Foreskin fibroblast (primary cell): ENCODE measurements at places on chromosomes 5 and 9.

DNA sequence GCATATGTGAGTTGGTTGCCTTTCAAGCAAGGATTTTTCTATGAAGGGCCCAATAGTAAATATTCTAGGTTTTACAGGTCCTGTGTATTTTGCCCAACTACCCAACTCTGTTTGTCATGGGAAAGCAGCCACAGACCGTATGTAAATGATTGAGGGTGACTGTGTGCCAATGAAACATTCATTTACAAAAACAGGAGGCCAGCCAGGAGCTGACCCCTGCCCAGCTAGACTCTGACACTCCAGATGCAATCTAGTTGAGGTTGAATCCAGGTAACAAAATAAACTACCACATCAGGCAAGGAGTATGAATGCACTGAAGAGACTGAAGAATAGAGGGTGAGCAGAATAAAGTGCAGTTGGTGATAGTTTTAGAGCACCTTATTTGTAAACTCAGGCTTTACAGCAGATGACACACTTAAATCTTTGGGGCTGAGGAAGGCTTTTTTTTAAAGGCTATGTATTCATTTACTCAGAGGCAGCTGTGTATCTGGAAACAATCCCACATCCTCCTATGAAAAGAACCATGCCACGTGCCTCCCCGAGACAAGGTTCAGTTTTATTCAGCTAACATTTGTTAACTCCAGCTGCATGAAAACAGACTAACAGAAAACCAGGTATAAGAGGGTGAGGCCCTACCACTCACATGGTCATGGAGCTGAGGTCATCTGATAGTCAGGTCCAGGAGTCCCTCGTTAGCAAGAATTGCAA is 60.7 kb downstream of the SLC1A1 start:
- peak; percentile 6 for DNase-seq

DNA sequence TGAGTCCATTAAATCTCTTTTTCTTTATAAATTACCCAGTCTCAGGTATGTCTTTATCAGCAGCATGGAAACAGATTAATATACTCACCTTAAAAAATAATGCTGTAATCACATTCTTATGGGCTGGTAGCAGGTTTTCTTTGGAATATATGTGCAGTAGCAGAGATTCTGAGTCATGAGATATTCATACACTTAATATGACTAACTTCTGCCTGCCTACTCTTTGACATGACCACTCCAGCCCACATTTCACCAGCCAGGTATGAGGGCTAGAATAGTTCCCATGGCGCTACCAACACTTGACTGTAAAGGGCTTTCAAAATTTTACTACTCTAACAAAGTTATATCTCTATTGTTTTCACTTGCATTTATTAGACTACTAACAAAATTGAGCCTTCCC is 74.1 kb upstream of the GHR start:
- peak; percentile 3 for DNase-seq

- no peak for DNase-seq
These were observed 27.1 kb downstream of the GRAMD2B start for GRCh38 chr5:126450346-126450745.

GRCh38 chr9:16450578-16450977 is 419.9 kb downstream of the BNC2 start:
- no peak for DNase-seq

GRCh38 chr9:23768861-23769260 is 57.2 kb downstream of the ELAVL2 start:
- no peak for DNase-seq

DNA sequence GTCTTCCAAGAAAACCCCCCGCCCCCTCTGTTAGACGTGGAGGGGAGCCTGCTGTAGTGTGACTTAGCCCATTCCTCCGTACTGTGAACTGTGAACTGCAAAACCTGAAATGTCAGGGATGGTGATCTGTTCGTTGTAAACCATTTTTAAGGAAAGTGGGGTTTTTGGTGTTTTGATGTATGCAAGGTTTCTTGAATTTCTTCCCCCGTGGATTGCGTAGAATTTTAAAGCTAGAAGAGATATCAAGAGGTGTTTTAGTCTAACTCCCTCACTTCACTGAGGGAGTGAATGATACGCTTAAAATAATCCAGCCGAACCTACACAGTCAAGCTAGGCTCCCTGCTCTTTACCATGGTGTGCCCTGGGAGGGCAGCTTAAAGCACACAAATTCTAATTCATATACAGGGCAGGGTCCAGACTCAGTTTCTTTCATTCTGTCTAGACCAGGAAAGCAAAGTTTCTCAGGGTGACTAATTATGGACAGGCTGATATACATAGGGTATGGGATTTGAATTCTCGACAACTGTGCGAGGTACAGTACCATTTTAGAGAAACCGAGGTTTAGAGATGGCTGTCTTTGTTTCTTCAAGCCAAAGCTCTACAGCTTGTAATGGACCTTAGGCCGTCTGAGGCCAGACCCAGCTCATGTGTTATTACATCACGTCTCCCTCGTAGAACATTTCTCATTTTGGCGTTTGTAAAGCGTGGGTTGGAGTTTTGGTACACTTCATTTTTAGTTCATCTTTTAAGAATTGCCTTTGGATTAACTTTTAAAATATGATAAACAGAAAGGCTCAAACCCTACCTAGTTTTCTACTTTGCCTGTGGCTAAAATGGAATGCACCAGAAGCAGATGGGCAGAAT is 2.7 kb downstream of the PTGER4 start:
- DNase-seq = no peak

DNA sequence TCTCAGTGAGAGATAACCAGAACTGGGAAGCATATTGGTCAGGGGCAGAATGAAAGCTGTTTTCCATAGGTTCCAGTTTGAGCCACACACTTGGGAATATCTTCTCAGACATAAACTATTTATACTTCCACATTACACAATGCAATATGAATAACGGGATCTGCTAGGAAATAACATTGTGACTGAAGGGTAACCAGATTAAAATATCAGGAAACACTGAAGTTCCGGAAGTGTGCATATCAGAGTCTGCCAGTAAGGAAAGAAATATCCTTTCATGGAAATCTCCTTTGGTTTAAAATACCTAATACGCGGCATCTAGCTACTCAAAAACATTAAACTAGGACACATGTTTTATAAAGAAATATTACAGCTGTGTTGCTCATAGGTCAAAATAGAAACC is 56.3 kb downstream of the ST8SIA4 start:
- DNase-seq = peak; percentile 6

DNA sequence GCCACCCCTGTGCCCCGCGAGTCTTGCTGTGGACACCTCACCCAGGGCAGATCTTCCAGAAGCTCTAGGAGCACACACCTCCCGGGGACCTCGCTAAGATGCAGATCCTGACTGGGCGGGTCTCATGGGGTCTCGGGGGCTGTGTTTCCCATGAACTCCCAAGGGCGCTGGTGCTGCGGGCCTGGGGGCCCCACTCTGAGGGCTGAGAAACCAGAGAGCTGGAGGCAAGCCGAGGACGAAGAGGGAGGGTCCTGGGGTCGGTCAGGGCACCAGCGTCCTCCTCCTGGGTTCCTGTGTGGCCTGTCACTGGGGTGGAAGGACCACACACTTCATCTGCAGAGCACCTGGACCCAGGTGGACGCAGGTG is 30.2 kb downstream of the SLC6A3 start:
- no peak for DNase-seq
